ENCODE measurements at places on chromosomes 11 and 22.

GRCh38 chr11:25769287-25769686 is 562.6 kb upstream of the ANO3 start:
- DNase-seq = no peak

DNA sequence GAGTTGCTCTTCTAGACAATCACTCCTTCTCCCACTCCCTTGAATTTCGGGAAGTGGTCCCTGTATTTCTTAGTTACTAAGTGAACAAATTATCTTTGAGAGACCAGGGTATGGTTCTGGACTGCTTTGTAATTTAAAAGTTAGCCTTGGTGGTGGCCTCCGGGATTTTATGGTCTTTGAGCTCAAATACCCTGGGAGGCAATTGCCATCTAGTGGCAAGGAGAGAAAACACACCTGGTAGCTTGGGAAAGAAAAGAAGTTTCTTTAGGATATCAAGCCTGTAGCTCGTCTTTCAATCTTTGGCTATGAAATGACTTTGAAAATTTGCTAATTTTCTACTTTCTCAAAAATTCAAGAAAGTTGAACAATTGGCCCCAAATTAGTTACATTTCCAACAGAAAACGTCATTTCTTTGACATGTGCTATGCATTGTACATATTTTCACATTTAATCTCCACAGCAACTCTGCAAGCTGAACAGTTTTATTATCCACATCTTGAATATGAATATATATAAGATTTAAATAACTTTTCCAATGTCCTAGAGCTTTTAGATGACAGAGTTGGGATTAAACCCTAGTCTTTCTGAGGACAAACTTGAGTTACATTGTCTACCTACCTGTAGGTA is 39.1 kb downstream of the MMP27 start:
- peak; percentile 44 for DNase-seq

- DNase-seq = no peak
These were observed 38.1 kb upstream of the CARD18 start for GRCh38 chr11:105177658-105178057.

- no peak for DNase-seq
These were observed 52.7 kb downstream of the IGF2 start for GRCh38 chr11:2086239-2087040.

- no peak for DNase-seq
These were observed 248.1 kb downstream of the OPCML start for GRCh38 chr11:133284156-133284555.

DNA sequence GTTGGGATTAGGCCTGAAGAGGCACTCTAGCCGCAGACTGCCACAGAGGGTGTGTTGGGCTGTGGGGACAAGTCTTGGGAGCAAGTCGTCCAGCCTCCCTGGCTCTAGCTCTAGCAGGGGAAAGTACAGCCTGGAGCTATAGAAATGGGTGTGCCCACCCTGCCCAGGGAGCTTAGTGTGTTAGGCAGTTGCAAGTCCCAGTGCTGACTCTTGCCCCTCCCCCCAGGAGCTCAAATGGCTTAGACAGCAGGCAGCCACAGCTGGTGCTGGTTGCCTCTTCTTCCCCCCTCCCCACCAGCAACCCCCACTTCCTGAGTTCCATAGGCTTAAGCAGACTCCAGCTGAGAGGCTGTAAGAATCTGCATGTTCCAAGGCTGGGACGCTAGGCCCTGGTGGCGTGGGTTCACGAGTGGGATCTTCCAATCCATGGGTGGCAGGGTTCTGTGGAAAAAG is 61.2 kb downstream of the GUCY1A2 start:
- DNase-seq = no peak

DNA sequence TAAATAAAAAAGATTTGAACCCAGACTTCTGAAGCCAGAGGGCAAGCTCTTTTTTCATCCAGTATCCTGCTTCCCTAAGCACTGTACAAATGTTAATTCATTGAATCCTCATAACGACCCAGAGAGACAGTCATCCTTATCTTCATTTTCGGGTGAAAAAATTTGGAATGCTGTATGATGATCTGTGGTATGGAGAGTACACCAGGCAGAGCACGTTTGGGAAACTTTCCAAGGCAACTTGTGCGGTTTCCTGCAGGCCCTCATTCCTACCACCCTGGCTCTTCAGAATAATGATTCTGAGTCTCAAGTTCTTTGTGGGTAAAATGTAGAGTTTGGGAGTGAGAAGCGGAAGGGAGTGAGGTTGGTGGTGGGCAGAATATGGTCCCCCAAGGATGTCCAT is 177.9 kb upstream of the CADM1 start:
- DNase-seq = no peak

DNA sequence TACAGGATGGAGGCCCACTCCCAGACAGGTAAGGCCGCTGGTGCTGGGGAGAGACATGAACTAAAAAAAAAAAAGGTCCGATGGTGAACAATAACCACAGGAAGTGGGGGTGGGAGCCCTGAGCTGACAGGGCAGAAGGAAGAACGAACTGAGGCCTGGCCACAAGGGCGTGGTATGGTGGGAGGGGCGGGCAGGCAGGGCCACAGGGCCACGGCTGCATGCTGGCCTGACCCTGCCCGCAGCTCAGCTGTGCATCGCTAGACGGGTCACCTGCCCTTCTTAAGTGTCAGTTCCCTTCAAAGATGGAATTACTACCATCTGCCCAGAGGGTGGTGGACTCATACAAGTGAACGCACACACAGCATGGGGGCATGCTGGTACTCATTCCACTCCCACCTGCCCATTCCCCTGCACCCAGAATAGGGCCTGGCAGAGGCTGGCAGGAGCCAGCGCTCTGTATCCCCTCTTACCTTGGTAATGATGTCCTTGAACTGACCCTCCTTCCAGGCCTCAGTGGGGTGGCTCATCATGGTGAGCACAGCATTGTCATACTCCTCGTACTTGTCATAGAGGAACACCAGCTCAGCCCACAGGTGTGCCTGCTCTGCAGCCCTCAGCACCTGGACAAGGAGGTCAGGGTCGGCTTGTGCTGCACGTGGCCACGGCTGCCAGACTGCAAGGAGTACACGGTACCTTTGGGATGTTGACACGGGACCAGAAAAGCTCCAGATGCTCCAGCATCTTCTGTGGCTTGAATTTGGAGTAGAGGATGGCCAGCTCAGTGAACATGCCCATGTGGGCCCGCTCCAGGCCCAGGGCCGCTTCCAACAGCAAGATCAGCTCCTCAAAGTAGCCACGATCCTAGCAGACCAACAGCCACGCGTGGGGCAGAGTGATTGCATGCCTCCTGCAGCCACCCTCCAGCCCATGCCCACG is 17.5 kb upstream of the SLC25A1 start:
- DNase-seq = no peak

GRCh38 chr22:24190596-24191208 is 9.4 kb downstream of the SUSD2 start:
- DNase-seq = no peak

GRCh38 chr22:21102659-21103267 is 57.0 kb downstream of the LRRC74B start:
- peak; percentile 60 for DNase-seq

GRCh38 chr22:23270212-23270733 is 90.0 kb downstream of the BCR start:
- no peak for DNase-seq

Data from NCI-H510A treated with DMSO at 0.1 percent for 48 hours (cell line).